ENCODE measurements at places on chromosomes 16 and 17.

- DNase-seq: no peak
Observed at GRCh38 chr17:7846063-7846735, 8.7 kb upstream of the TMEM88 start.

DNA sequence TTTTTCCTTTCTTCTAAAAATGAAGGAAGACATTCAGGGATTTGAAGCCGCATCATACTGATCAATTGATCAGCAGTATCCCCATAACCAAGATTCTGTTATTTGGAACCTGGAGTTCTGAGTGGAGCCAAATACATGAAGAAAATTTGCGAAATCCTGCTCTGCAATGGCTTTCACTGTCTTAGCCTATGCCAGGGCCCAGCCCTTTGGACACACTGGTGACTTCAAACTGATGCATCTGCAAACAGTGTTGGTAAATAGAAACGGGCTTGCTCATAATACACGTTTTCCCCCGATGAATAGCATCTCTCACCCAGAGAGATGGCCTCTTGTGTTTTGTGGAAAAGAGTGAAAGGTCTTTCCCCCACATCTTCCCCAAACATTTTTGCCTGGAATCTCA lies 87.6 kb upstream of the TOX3 start:
- DNase-seq: no peak

DNA sequence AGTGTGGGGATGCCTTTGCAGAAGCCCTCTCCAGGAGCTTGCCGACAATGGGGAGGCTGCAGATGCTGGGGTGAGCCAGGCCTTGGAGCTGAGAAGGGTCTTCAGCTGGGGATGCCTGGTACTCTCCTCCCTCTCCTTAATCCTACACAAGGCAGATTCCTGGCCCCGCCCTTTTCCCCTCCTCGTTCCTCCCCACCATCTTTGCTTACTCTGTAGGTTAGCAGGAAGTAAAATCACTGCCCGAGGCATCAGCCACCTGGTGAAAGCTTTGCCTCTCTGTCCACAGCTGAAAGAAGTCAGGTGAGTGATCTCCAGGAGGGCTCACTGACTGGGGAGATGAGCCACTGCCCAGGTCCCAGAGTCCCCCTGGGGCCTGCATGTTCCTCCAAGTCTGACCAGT lies 38.7 kb downstream of the NLRC5 start:
- no peak for DNase-seq

- no peak for DNase-seq
Observed at GRCh38 chr16:5205361-5206040, 107.9 kb upstream of the EEF2KMT start.

DNA sequence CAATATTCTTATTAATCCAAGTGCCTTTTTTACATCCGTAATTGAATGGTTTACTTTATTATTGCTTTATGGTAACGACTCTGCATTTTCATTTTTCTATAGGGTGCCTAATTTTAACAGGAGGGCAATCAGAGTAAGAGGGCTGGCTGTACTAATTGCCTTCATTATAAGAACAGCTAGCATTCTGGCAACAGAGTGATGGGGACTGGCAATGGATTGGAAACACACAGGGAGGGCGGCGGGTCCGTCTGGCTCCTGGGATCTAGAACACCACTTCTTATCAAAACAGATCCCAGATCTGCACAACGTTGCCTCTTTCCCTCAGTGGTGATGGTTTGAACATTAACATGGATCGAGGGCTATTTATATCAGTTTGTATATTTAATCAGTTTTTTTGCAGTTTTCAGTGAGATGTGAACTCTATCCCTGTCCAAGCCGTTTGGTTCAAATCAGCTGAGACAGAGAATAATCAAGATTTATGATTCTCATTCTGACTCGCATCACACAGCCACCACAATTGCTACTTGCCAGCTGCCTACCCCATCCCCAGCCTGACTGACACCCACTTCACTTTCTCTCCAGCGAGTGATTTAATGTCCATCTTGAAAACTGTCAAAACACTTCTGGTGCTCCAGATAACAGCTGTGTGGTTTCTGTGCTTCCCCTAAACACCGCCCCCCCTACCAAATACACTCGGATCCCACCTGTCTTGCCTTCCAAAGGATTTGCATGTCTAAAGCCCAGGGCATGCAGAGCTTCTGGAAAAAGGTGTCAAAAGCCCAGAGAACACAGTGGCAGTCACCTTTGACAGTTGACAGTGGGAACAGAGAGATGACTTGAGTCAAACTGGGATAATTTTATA lies 327.9 kb downstream of the HS3ST4 start:
- DNase-seq: no peak

GRCh38 chr16:12403746-12404658 lies 399.7 kb downstream of the CPPED1 start:
- no peak for DNase-seq

GRCh38 chr17:35170968-35171771 lies 23.0 kb downstream of the SLC35G3 start:
- DNase-seq: no peak

- DNase-seq: no peak
Observed at GRCh38 chr16:67654403-67654911, 5.6 kb downstream of the ACD start.

DNA sequence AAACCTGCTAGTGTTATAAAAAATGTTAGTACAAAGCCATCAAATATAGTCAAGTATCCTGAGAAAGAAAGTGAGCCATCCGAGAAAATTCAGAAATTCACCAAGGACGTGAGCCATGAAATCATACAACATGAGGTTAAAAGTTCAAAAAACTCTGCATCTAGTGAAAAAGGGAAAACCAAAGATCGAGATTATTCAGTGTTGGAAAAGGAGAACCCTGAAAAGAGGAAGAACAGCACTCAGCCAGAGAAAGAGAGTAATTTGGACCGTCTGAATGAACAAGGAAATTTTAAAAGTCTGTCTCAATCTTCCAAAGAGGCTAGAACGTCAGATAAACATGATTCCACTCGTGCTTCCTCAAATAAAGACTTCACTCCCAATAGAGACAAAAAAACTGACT lies 31.7 kb downstream of the RBBP6 start:
- DNase-seq: no peak

All from stimulated activated CD4-positive, alpha-beta T cell treated with anti-CD3 and anti-CD28 coated beads, Interleukin-4, amount 100 ng/mL, for 48 hours (primary cell).